ENCODE measurements at places on chromosomes 13 and 19. TPM values are rescaled to one million over a fixed set of nuclear protein-coding genes. Genes with fewer than 3 reads are reported as not detected.

DNA sequence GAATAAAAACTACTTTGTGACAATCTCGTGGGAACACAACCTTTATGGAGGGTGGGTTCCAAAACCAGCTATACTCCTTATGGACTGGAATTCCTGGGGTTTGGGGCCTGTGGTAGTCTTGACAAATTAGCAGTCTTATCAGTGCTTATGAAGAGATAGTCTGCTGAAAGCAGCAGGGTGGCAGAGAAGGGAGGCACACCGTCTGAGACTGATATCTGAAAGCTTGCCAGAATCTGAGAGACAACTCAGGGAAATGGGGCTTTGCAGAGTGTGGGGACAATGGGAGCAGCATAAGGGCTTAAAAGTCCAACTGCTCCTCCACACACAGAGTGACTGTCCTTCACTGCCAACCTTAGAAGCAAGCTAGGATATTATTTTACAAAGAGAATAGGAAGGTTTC, 95.9 kb downstream of the UGGT2 start:
- DNase-seq, result no peak

GRCh38 chr19:35023428-35023827, 6.8 kb upstream of the SCN1B start:
- DNase-seq, result no peak

- DNase-seq, result no peak
These were observed 134.7 kb downstream of the KLF5 start for GRCh38 chr13:73193554-73193953.

GRCh38 chr19:39424934-39425333, 10.8 kb downstream of the RPS16 start:
- no peak for DNase-seq

- DNase-seq, result no peak
These were observed 49.2 kb downstream of the SMARCA4 start for GRCh38 chr19:11010041-11010440.

GRCh38 chr13:75364131-75364713, 117.7 kb downstream of the TBC1D4 start:
- DNase-seq, result no peak

DNA sequence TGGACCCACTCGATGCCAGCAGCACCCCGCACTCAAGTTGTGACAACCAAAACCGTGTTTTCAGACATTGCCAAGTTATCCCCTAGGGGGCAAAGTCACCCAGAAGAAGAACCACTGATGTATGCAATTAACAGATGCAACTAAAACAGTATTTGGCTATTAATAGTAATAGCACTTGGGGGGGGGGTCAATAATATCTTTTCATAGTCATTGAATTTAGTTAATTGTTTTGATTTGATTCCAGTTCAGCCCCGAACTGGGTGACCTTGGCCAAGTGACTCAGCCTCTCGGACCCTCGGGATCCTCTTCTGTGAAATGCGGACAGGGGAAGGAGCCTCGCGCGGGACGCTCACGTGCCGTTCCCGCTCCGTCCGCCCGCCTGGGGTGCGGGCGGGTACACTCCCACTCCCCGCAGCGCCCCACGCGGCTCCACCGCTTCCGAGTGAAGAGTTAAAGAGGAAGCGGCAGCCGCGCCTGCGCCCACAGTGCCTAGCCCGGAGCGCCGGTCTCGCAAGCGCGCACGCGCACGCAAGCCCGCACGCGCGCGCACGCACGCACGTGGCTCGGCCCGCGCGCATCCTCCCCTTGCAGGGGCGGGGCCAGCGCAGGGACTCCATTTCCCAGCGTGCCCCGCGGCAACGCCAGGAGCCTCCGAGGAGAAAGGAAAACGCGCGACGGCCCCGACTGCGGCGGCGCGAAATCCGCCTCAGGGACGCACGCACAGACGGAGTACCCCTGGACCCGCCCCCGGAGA, 435 bp upstream of the DAZAP1 start:
- peak; percentile 87 for DNase-seq

- DNase-seq, result no peak
These were observed 514 bp downstream of the PRKACA start for GRCh38 chr19:14116918-14117578.

DNA sequence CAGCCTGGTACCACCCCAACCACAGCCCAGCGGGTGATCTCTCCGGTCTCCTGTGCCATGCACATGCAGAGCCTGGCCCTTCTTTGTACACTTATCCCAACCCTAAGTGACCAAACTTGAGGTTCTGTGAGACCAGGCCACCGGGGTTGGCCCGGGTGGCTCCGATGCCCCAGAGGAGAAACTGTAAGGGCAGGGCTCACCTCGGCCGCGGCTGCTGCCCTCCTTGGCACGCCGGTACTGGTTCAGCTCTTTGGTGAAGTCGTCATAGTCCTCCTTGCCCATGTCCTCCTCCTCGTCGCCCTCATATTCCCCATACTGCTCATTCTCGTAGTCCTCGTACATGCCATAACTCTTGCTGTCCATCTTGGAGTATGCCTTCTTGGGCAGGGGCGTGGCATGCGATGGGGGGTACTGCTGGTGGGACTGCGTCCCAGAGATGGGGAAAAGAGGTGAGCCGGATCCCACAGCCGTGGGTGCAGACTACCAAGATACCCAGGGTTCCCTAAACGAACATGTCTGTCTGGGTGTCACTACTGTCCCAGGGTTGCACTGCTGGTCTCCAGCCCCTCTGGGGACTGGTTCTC, 23.7 kb downstream of the ZC3H4 start:
- DNase-seq, result no peak

DNA sequence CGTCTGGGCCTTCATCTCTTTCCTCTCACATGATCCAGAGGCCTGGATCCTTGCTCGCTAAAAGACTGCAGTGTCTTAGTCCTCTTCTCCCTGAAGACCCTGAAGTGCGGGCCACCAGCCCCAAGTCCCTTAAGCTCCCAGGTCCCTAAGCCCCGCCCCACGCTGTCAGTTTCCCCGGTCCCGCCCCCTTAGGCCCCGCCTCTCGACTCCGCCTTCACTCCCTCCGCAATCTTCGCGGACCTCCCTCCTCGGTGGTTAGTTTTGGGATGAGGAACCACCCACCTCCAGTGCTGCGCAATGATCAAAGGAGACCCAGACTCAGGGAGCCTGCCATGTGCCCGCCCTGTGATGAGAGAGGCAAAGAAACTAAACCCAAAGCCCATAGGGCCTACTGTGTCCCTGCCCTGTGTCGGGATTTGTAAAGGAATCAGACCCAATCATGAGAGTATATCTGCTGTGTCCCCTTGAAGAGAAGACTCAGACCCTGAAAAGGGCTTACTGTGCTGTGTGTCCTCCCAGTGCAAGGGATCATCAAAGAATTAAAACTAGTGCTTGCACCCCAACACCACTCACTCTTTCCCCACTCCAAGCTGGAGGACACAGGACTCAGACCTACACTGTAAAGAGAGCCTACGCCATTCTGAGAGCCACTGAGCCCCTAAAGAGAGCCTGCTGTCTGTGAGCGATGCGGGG, 3.0 kb upstream of the COX6B1 start:
- DNase-seq, result peak; percentile 68

DNA sequence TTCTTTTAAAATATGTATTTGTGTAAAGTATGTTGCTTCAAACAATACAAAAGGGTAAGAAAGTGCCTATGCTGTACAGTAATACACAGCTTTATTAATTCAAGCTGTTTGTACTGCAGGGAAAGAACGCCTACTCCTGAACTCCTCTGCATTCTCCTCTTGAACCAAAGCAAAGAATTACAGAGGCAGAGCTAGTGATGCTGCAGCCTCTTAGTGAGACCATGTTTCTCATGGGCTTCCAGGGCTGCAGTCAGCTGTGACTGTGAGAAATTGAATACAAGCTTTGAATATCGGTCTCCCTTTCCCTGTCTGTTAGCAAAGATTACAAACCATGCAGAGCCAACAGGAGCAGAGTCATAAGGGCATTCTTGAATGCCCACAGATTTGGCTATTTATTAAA, 248.5 kb downstream of the SLITRK1 start:
- no peak for DNase-seq

DNA sequence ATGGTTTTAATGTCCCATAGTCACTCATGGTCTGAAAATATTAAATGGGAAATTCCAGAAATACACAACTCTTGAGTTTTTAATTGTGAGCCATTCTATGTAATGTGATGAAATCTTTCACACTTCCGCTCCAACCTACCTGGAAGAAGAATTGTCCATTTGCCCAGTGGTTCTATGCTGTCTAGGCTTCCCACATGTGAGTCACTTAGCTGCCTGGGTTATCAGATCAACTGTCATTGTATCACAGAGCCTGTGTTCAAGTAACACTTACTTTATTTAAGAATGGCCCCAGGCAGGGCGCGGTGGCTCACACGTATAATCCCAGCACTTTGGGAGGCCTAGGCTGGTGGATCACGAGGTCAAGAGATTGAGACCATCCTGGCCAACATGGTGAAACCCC, 1450.5 kb downstream of the EFNB2 start:
- no peak for DNase-seq

DNA sequence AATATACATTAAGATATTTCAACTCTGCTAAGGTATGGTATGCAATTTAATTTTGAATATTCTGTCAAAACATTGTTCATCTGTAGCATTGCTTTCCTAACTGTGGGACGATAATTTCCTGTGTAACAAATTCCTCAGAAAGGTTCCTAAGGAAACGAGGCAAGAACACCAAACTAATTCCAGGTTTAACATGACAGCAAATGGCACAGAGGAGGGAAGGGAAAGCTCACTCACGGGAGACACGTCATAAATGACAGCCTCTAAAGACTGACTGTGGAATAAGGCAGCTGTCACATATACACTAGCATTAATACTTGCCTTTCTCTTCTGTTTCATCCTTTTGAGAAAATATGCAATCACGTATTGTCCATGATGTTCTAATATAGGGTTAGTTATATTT, 380.6 kb downstream of the LIG4 start:
- no peak for DNase-seq

DNA sequence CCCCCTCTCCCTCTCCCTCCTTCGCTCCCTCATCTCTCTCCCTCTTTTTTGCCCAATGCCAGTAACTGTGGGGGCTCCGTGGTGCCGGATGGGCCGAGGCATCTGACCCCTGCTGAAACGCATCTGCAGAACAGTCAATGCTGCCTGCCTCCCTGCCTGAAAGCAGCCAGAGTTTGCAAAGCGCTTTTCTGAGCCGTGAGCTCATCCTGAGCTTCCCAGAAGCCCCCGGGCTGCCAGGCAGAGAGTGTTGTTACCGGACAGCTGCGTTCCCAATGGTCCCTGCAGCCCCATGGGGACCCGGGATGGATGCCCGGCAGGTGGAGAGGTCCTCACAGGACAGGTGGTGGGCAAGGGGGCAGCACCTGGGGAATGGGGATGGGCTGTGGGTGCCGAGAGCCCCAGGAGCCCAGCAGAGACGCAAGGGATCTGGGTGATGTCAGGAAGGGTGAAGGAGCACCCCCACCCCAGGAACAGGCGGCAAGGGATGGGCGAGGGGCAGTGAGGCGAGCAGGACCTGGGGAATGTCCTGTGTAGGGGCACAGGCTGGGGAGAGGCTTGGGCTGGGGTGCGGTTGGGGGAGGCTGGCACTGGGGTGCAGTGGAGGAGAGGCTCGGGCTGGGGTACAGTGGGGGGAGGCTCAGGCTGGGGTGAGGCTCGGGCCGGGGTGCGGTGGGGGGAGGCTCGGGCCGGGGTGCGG, 33.0 kb downstream of the GPX4 start:
- no peak for DNase-seq

- DNase-seq, result no peak
These were observed 6.6 kb downstream of the SDHAF1 start for GRCh38 chr19:36001605-36002004.

GRCh38 chr19:33883859-33884519, 87.3 kb downstream of the KCTD15 start:
- DNase-seq, result no peak

DNA sequence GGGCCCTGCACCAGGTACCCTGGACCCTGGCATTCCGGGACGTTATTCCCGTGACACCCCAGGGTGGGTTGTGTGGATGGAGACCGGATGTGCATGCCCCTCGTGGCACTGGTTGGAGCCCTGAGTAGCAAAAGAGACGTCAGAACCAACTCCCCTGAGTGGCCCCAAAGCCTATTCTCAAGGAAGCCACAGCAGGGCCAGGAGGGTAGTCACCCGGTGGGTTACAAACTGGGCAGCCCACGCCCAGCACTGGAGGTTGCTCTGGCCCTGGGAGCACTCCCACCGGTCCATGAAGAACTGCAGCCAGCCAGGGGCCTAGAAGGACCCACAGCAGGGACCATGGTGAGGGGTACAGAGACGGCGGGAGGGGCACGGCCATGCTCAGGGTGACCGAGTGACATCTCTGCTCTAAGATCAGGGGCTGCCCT, 7.5 kb downstream of the KLF16 start:
- DNase-seq, result no peak

- DNase-seq, result no peak
These were observed 8.0 kb downstream of the C19orf25 start for GRCh38 chr19:1471010-1471514.

The C2CD4C gene
- total RNA-seq, result 1.6 TPM

The HCST gene
- total RNA-seq, result 13.2 TPM

The COL5A3 gene
- total RNA-seq, result 11.1 TPM

The ATP4A gene
- not detected for total RNA-seq

The MBD3L3 gene
- not detected for total RNA-seq

The ALG11 gene
- 20.7 TPM for total RNA-seq

Data from thoracic aorta (tissue), 2 donors.